Endothelial cell of umbilical vein (primary cell): ENCODE measurements at places on chromosomes 6 and 20.

DNA sequence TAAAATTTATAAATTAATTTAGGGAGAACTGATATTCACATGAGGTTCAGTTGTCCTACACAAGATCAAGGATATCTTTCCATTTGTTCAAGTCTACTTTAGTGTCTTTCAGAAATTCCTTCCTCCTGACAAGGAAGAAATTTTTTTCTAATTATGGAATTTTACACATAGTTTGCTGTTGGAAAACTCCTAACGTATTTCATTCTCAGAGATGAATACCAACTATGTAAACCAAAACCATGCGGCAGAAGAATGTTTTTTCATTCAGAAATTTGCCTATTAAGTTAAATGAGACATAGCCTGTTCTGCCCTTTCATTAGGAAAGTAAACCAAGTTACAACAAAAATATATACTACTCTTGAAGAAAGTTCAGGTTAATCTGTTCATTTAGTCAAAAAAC lies 111.2 kb upstream of the PRDM1 start:
- no peak for DNase-seq

GRCh38 chr20:63705232-63706026 lies 2.3 kb downstream of the ARFRP1 start:
- DNase-seq: no peak

DNA sequence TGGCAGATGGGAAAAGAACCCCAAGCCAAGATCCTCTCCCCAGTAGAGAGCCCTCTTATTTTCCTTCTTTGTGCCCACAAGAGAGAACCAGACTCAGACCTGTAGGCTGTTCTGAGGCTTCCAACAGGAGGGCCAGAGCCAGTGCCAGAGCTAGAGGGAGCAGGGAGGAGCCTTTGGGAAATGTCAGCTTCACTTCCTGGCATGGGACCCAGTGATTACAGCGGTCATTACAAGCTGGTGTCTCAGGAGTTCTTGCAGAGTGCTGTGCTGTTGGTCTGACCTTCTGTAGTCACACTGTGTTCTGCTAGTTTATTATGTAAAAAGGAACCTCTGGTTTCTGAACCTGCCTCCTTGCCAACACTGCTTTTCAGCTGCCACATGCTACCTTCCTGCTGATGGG lies 38.9 kb downstream of the STK35 start:
- DNase-seq: no peak

DNA sequence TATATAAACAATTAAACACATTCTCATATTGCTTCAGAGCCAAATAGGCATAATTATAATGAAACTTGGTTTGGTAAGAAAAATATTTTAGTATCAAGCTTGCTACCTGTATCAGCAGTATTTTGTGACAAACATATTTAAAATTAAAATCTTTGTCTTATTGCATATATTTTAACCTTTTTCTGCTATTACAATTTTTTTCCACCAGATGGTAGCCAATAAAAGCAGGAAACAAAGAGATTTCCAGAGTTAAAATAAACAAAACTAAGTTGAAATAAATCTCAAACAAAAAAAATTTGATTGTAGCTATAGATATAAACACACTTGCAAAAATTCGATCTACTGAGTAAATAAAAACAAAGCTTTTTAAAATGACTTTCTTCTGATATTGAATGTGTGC lies 491.3 kb upstream of the GJE1 start:
- DNase-seq: peak; percentile 19
